Activated CD8-positive, alpha-beta memory T cell treated with anti-CD3 and anti-CD28 coated beads for 4 hours (primary cell): ENCODE measurements at places on chromosomes 2 and 18.

DNA sequence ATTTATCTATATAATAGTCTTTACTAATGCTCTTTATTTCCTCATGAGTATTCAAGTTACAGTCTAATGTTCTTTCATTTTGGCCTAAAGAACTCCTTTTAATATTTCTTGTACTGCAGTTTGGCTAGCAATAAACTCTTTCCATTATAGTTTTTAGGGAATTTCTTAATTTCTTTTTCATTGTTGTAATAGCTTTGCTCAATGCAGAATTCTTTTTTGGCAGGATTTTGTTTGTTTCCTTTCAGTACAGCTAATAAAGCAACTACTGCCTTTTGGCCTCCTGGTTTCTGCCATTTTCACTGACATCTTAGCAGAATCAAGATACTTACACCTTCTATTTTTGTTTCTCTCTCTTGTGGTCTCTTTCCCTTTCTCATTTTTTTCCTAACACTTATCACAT is 390.4 kb upstream of the RGPD4 start:
- DNase-seq, result no peak

DNA sequence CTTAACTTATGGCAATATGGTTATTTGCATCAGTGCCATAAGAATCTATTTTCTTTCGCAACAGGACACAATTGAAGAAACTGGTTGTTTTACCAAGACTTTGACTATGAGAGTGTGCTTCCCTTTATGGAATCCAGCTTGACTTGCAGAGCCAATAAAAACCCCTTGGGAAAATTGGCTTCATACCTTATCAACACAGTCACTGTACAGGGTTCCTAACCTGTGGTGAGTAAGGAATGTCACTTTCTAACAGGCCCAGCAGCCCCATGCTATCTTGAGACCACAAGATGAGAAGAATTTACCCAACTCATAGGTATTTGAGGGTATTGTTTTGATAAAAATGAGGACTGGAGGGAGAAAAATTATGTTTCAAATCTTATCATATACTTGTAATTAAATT is 418.5 kb upstream of the MAP2 start:
- DNase-seq, result no peak

GRCh38 chr2:76157531-76157930 is 446.8 kb upstream of the GCFC2 start:
- no peak for DNase-seq

DNA sequence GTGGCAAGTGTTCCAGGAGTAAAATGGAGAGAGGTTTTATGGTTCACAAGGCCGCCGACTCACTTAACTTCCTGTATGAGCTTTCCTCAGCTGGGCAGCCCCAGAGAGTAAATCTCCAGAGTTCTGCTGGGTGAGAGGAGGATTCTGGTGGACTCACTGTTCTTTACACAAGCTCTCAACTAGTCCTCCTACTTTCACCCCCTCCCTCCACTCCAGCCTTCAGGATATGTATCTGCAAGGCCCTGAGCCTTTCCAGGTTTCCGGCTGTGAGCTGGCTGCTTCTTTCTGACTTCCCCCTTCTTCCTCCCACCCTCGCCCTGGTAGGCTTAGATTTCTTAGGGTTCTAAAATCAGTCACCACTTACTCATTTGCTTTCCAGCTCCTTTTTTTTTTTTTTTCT is 34.0 kb downstream of the EML6 start:
- DNase-seq, result no peak

DNA sequence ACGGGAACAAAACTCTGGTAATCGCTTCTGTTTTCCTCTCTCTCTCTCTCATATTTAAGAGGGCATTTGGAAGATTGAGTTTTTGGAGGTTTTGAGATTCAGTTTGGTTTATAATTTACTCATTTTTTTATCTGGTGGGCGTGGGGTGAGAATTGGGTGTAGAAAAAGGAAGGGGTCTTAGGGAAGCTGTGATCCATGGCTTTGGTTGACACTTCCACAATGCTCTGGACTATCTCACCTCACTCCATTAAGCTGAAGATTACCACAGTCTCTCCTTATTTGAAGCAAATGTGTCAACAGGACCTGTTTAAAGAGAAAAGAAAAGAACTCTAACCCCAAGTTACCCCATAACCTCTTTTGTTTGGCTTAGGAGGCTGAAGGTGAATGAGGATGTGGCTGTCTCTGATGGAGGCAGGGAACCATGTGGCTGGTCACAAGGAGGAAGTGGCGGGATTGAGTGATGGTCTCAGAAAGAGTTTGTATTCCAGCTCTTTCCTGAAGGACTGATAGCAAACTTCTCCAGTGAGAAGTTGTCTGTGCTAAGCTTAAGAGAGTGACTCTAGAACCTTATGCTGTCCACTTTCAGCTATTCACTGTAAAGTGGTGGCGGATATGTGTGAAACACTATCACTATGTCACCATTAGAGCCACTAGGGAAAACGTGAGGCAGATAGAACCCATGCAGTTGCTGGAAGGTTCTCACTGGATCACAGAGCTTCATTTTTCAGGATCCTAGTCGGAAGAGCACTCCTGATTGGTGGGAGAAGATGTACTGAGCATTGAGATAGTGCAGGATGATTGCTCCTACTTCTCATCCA is 934 bp downstream of the ZNF804A start:
- DNase-seq, result no peak

DNA sequence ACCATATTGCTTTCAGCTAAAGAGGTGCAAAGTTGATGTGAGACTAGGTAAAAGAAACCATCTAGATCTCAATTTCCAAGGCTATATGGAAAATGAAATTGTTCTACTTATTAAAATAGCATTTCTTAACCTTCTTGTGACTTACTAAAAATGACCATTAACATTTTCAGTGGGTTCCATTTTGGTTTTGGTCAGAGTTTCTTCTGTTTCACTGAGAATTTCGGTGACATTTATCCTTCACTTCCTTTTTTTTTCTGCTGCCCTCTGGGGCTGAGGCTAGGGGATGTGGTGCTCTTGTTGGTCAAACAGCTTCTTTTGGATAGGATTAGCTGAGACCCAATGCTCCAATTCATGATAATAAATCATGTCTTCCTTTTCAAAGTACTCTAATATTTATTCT is 44.3 kb upstream of the REL start:
- DNase-seq, result no peak

GRCh38 chr2:165294912-165295311 is 55.7 kb downstream of the SCN2A start:
- DNase-seq, result no peak

GRCh38 chr2:66387016-66387753 is 47.7 kb upstream of the MEIS1 start:
- DNase-seq, result no peak

DNA sequence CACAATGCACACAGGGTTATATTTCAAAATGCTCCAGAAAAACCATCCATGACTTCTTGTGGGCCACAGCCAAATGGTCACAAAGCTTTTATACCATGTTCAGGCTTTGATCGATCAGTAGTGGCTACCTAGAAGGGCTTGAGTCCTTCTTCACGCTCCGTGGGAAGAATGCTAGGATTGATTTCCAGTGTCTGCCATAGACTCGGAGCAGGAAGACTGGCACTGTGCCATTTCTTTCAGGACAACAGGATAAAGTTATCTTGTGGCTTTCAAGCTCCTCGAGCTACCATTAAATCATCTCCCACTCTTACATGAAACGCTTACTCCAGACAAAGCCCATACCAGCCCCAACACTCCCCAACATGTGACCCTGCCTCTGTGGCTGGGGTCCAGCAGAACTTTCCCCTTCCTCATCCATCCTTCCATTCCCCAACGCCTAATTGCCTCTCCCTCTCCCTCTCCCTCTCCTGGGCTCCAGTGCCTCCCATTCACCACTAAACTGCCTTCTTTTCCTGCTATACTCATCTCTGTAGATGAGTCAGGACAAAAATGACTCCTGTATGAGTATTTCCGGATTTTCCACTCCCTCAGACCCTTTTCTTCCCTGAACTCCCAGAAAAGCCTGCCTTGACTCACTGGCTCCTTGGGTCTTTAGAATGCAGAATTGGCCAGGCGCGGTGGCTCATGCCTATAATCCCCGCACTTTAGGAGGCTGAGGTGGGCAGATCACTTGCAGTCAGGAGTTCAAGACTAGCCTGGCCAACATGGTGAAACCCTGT is 40.9 kb downstream of the ADD2 start:
- no peak for DNase-seq

- no peak for DNase-seq
These were observed 215.4 kb downstream of the ZBTB7C start for GRCh38 chr18:48193521-48194492.

GRCh38 chr2:8453904-8454302 is 228.0 kb upstream of the ID2 start:
- DNase-seq, result no peak
